ENCODE measurements at places on chromosomes 2 and 18.

DNA sequence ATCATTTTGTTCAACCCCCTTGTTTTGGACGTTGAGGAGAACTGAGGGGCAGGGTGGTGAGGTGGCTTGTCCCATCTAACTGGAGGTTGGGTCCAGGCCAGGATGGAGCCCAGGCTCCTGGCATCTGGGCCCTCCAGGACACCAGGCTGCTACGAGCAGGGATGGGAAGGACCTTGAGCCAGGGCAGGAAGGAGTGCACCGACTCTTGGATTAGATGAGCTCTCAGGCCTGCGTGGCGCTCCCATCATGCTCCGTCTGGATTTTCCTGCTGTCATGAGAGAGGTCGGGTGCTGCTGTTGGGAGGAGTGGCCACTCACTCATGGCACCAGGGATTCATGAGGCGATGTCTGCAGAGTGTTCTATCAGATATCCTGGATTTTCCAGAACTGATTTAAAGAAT is 18.3 kb upstream of the ALLC start:
- peak; percentile 40 for DNase-seq

GRCh38 chr2:223225266-223225665 is 173.3 kb downstream of the KCNE4 start:
- DNase-seq: no peak

GRCh38 chr18:3615374-3615985 is 165.5 kb downstream of the TGIF1 start:
- DNase-seq: peak; percentile 48

DNA sequence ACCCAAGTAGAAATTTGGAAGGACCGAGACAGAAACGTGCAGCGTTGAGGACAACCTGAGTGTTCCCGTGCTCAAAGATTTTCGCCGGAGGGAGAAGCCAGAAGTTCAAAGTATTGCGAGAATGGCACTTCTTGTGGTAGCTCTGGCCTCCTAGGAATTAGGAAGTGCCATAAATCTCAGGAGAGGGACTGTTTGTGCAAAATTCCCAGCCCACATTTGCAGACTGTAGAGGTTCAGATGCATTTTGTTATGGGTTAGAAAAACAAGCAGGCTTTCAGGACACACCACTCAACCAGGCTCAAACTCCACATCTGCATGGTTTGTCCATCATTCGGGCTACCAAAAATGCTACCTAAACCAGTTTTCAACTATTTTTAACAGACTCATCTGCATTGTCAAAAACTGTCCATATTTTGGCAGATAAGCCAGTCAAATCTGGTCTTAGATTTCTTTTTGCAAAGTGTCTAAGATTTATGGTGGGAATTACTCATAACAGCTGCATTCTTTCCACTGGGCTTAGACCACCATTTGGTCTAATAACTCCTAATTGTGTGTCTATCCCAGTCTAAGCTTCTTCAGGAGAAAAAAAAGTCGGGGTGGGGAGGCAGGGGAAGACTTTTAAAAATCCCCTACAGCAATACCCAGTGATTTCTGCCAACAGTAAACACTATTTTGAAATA is 422.9 kb downstream of the ARHGAP15 start:
- DNase-seq: peak; percentile 82

DNA sequence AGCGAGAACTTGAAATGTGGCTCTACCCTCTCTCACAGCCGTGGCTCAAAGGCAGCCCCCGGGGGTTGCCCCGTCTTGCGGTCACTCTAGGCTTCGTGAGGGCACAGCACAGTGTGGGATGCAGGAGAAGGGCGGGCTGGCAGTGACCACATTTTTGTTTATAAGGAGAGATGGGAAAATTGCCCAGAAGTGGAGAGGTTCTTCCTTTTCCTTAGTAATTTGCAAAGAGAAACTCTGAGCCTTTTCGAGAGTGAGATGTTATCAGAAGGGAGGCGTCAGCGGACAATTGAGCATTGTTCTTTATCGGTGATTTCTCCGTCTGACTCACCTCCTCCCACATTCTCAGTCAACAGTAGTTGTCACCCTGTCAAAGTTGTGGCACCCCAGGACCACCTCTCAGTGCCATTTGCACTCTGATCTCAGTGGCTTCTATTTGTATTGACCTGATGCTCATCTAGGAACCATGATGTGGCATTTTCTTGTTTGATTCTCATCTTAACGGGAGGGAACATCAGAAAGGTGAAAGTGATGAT is 89.6 kb downstream of the ACAA2 start:
- DNase-seq: peak; percentile 88

DNA sequence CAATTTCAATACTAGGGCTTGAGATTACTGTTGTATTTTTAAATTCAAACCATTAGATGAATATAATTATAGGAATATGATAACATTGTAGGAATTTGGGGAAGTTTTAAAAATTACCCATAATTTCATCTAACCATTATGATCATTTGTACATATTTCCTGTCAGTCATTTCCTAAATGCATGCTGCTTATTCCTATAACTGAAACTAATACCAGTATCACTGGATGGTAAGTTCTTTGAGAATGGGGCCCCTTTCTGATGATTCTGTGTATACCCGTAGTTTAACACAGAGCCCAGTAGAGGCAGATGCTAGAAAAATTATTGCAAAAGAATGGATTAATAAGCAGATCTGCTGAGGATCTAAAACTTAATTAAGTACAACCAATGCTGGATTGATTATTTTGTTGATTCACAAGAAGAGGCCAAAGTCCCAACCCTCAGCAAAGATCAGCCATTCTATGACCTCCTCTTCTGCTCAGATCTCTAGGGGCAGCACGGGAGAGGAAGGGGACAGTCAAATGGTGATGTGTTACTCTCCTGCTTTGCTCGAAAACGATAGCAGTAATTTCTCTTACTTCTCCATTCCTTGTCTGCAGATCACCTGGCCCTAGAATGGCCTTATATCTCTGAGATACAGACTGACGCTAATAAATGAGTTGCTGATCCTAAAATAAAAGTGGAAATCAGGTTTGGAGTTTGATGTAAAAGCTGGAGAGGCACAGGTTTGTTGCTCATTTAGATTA is 69.5 kb upstream of the PELI1 start:
- no peak for DNase-seq

DNA sequence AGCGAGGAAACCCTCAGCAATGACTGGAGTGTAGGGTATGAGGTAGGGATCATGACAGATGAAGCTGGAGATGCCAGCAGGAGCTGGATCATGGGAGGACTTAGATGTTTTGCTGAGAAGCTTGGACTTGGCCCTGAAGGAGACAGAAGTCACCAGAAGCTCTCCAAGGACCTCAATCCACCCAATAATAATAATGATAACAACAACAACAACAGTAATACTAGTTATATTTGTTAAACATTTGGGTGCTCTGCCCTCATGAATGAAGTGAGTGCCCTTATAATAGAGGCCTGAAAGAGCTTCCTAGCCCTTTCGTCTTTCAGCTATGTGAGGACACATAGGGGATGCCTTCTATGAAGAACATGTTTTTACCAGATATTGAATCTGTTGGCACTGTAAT is 163.9 kb downstream of the DDX1 start:
- DNase-seq: peak; percentile 8

DNA sequence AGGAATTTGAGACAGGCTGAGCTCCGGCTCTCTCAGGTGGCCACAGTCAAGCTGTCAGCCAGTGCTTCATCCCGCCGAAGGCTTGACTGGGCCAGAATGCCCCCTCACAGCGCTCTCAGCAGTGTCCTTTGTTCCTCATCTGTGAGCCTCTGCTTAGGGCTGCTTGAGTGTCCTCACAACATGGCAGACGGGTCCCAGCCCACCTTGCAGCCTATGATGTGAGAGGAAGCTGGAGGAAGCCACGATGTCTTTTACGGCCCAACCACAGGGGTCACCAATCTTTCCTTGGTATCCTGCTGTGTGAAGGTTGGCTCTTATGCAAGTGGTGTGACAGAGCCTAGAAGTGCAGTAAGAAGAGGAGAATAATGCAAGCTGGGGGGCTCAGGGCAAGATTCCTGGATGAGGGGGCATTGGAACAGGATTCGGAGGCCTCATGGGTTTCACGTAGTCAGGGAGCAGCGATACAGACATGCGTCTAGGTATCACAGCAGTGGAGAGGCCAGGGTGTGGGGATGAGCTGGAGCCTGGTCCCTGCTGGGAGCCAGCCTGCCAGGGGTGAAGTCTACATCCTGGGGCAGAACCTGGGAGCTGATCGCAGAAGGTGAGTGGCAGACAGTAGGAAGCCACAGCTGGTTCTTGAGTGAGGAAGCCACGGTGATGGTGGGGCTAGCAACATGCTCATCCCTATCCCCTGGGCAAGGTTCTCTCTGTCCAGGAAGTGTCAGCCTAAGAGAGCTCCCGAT is 234.1 kb downstream of the GLI2 start:
- no peak for DNase-seq

Data from islet precursor cell (in vitro differentiated cells).